Stimulated activated CD4-positive, alpha-beta T cell treated with anti-CD3 and anti-CD28 coated beads, Interleukin-12 subunit alpha, Interleukin-12 subunit beta, amount 100 ng/mL, for 4 hours (primary cell): ENCODE measurements at places on chromosomes 4 and X.

GRCh38 chr4:28508636-28509035 is 1648.0 kb downstream of the STIM2 start:
- no peak for DNase-seq

DNA sequence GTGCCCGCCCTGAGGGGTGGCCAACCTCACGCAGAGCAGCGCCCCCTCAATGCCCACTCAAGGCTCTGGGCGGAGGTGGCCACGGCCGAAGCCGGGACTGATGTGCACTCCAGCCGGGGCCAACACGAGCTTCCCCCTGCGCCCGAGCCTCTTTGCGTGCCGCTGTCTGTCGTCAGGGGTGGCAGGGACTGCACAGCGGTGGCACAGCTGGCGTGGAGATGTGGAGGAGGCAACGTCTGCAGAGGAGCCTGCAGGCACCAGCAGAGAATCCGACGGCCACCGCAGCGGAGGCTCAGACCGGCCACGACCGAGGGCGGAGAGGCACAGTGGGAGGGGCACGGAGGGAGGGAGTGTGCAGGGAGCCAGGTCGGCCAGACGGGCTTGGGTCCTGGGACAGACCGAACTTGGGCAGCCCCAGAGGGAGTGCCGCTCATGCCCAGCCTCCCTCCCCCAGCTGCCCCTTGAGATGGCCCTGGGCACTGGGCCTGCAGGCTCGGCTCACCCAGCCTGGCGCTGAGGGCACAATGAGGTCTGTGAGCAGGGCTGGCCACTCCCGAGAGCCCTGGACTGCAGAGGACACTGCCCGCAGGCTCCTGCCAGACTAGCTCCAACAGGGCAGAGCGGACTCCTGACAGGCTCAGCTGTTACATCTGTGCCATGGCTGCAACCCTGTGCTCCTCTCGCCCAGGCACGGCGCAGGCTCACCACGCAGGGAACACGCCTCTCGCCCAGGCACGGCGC is 46.5 kb upstream of the CPLX1 start:
- no peak for DNase-seq

- DNase-seq = no peak
These were observed 33.8 kb downstream of the PNMA5 start for GRCh38 chrX:152960115-152960514.

- no peak for DNase-seq
These were observed 14.6 kb downstream of the PHF8 start for GRCh38 chrX:54029529-54030143.

DNA sequence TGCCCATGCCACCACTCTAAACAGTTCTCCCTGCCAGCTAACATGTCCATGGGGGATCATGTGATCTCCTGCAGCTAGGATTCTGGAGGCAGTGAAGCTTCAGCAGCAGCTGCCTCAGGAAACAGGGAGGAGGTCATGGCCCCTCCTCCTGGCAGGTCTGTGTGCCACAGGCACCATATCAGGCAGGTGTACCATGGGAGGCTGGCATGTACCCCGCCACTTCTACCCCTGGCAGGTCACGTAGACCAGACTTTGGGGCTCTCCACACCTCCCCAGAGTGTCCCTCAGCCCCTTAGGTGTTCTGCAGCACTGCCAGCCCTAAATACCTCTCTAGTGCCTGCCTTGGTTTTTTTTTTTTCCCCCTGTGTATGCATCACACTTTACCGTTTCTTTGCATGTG is 110.5 kb upstream of the FAM47C start:
- no peak for DNase-seq

GRCh38 chr4:173291899-173292298 is 42.3 kb downstream of the HMGB2 start:
- no peak for DNase-seq

GRCh38 chrX:109773374-109773773 is 40.3 kb upstream of the ACSL4 start:
- DNase-seq = no peak

DNA sequence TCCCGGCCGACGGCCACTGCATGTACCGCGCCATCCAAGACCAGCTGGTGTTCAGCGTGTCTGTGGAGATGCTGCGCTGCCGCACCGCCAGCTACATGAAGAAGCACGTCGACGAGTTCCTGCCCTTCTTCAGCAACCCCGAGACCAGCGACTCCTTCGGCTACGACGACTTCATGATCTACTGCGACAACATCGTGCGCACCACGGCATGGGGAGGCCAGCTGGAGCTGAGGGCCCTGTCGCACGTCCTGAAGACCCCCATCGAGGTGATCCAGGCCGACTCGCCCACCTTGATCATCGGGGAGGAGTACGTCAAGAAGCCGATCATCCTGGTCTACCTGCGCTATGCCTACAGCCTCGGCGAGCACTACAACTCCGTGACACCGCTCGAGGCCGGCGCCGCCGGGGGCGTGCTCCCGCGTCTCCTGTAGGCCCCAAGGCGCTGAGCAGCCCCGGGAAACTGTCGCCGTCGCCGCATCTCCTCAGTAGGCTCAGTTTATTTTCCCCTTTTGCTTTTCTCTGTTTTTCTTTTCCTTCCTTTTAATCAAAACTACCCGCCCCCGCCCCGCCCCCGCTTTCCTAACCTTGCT is 799 bp downstream of the OTUD6A start:
- DNase-seq = no peak
